ENCODE measurements at places on chromosomes 3 and 15. TPM values are rescaled to one million over a fixed set of nuclear protein-coding genes. Genes with fewer than 3 reads are reported as not detected.

DNA sequence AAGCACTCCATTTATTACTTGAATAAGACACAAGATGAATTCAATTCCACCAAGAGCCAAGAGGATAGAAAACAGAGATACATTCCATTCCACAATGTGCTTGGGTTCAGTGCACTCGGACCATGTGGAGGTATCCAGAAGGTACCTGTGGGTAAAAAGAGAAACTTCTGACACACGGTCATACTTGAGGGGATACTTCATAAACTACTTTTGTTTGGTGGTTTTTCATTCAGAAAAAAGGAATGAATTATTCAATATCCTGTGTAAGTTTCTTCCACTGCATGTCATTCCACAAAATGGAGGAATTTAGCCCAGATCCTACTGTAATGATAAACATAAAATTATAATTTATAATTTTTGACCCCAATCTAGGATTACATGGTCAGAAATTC, 5.7 kb downstream of the TM4SF1 start:
- no peak for DNase-seq

DNA sequence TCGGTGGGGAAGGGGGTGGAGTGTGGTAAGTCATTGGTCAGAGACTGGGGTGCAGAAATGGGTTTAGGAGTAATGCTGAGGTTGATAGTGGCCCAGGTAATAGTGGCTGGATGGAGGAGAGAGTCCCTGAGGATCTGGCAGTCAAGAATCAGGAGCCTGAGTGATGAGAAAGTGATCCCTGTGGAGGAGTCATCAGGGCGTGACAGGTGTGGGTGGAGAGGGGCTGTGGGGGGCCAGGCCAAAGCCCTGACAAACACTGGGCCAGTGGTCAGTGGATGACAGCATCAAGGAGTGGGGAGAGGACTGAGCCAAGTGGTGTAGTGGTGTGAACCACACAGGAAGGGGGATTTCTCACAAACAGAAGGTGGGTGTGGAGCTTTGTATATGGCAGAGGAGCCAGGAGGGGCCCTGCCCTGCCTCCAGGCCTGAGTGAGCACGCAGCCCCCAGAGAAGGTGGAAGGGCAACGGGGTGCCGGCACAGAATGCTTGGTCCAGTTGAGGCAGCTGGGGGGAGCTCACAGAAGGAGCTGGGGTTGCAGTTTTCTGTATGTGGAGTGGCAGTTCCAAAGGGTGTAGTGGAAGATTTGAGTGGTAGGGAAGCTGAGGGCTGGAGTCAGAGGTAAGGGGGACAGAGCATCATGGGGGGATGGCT, 77.1 kb downstream of the SPSB4 start:
- DNase-seq = no peak

DNA sequence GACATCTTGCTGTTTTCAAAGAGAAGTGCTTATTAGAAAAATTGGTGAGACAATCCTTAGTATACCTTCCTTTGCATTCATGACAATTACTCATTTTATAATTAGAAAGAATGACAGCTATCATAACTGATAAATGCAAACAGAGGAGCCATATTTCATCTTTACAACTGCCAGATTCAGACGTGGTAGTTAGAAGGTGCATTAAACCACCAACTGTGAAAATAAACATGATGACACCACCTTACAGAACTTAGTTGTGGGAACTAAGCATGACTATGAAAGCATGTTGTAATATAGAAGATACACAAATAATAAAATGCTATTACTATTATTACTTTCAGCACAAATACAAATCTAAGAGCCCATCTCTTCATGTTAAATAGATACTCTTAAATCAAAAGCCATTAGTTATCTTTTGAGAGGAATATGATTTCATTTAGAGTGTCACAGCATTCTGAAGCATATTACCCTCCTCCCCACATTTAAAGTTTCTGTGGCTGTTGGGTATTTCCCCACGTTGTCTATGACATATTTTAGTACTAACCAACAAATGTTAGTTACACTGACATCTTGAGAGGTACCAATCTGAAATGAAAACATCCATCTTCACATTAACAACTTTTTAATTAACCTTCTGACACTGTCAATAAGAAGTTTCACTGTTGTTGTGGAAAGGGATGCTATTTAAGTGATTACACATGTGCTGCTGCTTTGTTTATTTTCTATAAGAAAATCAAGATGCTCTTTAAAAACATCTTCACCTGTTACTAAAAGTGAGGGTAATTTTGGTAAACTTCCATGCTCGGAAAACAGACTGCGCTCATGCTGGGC, 163.8 kb downstream of the LSAMP start:
- no peak for DNase-seq

DNA sequence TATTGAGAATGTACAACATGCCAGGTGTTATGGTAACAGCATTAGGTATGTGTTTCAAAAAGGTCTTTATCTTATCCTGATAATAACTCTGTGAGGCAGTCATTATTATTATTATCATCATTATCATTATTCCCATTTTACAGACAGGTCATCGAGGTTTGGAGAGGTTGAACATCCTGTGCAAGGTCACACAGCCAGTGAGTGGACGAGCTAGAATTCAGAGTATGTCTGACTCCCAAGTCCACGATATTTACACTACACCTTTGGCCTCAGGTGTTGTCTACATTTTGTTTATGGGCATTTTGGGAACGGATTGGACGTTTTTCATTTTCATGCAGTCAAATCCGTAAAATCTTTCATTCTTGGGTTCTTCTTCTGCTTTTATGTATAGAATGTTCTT, 24.0 kb downstream of the GLDN start:
- DNase-seq = no peak

DNA sequence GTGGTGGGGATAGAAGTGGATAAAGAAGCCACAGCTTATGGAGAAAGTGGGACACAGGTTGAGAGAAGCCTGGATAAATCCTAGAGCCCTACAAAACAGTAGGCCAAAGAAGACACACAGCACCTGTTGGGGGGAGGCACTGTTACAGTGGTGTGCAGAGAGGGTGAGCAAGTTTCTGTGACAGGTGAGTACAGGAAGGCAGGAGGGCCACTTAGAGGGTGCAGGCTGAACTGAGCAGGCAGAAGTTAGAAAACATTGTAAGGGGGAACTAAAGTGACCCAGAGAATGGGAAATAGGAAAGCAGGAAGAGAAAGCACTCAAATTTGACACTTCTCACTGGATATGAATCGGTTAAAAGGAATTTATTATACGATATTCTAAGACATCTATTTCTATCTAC, 146.1 kb upstream of the TMCO5A start:
- no peak for DNase-seq

- no peak for DNase-seq
Observed at GRCh38 chr15:45603881-45604280, 16.7 kb downstream of the BLOC1S6 start.

GRCh38 chr15:67717776-67718175, 107.5 kb upstream of the SKOR1 start:
- no peak for DNase-seq

TUSC7 gene
- total RNA-seq = not detected

FBXL22 gene
- 0.20 TPM for total RNA-seq

BCHE gene
- total RNA-seq = 36.5 TPM

RAB6B gene
- 0.65 TPM for total RNA-seq

SPINK8 gene
- not detected for total RNA-seq

EPHA6 gene
- not detected for total RNA-seq

Data from lung microvascular endothelial cell (primary cell).